ENCODE measurements at places on chromosomes 7 and 10.

- DNase-seq, result no peak
Measured at GRCh38 chr7:75578081-75578480, 86.0 kb downstream of the SPDYE5 start.

- DNase-seq, result no peak
Measured at GRCh38 chr10:43698156-43698555, 49.5 kb upstream of the ZNF32 start.

GRCh38 chr7:80630608-80631405, 7.6 kb upstream of the CD36 start:
- no peak for DNase-seq

DNA sequence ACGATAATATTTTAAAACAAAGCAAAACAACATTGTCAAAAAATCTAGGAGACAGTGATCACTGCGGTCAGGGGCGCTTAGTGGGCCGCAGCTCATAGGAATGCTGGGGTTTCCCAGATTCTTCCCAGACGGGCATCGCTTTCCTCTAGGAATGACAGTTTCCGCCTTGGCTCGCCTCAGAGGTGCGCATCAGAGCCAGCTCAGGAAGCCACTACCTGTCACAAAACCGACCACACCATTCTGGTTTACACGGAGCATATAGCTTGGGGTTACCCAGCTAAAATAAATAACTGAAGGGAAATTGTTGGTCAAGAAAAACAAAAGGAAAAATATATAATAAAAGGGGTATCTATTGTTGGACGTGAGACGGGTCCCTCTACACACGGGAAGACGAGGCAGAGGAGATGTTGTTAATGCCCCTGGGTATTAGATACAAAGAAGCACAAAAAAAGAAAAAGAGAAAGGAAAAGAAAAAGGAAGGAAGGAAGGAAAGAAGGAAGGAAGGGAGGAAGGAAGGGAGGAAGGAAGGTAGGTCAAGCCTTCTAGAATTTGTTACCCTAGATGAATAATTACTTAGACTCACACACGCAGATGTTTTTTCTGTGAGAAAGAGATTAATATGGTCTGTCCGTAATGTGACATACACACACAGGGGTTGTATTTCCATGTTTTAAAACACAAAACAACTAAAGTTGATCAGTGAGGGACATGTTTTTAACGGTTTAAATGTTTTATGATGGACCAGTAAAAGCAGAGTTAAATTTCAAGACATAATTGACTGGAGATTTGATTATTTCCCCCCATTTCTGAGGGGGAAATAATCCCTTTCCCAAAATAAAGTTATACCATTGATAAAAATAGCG, 292.4 kb upstream of the NFE2L3 start:
- no peak for DNase-seq

DNA sequence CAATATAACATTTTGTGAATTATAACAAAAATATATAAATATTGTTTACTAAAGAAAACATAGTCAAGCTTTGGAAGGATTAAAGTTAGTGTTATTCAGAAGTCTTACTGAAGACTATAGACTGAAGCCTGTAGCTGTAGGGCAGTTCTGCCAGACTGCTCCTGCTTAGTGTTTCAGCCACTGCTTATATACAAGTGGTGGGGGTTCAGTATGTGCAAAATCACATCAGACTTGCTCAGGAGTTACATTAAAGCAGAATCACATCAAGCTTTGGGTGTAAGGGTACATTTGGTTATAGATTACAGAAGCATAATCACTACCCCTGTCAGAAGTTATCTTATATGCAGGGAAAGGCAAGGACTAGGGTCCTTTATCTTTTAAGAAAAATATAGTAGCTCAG, 653.8 kb downstream of the ANKRD7 start:
- no peak for DNase-seq

- DNase-seq, result no peak
Measured at GRCh38 chr7:109391240-109391639, 821.6 kb downstream of the DNAJB9 start.

DNA sequence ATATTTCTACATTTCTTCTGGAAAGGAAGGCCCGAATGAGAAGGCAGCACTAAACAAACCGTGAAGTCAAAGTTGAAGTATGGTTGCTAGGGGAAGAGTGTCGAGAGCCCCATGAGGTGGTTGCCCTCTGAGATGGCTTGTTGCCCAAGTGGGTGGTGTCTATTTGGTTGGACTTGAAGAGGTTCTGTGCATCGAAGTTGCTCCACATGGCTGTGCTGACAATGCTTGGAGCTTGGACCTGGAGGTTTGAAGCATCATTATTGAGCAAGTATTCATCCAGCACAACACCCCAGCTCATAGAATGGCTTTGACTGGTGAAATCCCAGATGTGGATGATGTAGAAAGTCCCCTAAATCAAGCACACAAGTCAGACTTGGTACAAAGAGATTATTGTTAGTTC, 165.2 kb upstream of the CDCA7L start:
- DNase-seq, result no peak

DNA sequence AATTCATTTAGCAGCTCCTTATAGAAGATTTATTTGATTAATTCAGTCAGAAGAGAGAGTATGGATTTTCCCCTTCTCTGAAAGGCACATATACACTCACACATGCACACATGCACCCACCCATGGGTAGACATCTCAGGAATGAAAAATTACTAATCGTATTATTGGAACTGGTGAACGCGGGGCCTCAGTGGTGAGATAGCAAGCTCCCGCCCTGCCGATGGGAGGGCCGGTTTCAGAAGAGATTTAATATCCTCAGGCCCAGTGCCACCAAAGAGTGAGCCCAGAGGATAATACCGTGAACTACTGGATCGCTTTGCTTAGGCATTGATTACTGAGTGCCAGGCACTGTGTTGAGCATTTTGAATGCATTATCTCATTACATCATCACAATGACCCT, 38.0 kb upstream of the EMX2 start:
- no peak for DNase-seq

DNA sequence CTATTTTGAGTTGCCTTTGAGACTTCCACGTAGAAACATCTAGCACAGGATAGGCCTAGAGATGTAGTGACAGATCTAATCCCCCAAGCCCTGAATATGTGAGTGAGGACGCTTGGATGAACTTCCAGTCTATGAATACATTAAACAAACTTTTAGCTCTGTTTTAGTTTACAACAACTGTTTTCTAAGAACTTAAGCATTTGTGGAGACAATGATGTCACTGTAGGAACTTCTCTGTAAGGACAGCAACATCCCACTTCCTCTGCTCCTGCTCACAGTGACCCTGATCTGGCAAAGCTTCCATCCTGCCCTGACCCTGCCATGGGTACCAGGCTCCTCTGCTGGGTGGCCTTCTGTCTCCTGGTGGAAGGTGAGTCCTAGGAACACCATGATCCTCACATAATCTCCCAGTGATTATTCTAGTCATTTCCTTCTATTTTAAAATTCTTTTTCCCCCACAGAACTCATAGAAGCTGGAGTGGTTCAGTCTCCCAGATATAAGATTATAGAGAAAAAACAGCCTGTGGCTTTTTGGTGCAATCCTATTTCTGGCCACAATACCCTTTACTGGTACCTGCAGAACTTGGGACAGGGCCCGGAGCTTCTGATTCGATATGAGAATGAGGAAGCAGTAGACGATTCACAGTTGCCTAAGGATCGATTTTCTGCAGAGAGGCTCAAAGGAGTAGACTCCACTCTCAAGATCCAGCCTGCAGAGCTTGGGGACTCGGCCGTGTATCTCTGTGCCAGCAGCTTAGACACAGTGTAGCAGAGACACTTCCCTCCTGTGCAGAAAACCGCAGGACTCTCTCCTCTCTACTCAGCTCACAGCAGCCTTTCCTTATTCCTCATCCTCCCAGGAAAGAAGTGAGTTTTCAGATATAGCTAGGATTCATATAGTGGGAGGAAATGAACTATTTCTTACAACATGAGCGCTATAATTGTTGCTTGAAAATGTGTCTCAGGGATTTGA, 194.4 kb upstream of the PRSS1 start:
- DNase-seq, result no peak

- DNase-seq, result no peak
Measured at GRCh38 chr10:86644794-86645445, 9.4 kb upstream of the OPN4 start.

DNA sequence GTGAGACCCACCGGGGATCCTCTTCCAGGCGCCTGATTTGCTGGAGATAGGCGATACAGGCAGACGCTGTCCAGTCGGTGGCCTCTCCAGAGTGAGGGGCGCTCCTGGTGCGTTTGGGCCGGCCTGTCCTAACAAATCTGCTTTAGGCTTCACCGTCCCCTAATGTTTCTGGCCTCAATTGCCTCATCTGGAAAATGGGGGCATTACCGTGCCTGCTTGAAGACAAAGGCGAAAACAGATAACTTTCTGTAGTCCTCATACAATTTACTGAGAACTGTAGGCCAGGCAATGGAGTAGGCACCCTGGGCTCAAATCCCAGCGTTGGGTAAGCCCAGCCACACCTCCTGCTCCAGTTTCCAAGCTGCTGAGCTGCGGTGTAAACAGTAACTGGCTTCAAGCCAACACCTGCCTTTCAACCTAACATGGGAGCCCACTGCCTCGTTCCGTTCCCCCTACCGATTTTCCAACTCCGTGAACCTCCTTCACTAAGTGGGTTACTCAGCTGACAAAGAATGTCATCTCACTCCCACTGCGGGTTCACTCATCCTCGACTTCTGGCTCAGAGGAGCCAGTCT, 589 bp upstream of the ZFAND4 start:
- DNase-seq, result no peak

DNA sequence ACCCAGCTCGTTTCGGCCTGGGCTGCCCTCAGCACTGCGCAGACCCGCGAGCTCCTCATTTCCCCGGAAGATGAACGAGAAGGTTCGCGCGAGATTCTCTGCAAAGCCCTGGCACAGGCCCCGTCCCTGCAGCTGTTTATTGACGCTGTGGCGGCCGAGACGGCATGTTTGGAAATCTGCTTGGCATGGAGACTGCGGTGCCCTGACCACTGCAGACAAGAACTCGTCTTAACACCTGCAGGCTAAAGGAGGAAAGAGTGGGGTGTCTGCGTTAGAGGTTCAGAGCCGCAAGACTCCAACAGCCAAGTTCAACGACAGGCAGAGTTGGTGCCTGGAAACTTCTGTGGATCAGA, 125.6 kb downstream of the DNAJB6 start:
- no peak for DNase-seq

- DNase-seq, result no peak
Measured at GRCh38 chr10:128373071-128373749, 247.0 kb upstream of the MKI67 start.

- DNase-seq, result no peak
Measured at GRCh38 chr10:47286591-47287315, 13.2 kb upstream of the GDF10 start.

DNA sequence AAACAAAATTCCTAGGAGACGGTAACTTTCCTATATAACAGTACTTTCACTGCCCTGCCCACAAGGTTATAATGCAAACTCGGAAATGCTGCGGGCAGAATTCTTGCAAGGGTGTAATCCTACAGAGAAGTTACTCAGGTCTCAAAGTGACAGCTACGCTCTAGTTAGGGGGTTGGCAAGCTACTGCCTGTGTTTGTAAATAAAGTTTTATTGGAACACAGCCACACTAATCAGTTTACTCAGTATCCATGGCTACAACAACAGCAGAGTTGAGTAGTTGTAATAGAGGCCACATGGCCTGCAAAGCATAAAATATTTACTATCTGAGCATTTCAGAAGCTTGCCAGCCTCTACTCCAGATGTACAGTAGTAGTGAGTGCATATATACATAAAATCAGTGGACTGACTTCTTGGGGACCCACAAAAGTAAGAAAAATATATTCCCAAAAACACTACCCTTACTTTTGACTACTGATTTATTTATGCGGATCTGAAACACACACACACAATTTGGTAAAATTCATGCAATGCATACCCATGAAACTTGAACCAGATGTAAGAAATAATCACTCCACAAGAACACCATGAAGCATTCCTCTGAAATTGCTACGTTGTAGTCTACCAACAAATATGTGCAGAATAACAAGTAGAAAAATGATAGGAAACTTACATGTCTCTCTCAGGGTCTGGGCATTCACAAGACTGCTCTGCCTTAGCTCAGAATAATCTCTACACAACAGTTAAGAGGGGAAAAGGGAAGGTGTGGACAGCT, 53.0 kb downstream of the SMURF1 start:
- DNase-seq, result no peak

DNA sequence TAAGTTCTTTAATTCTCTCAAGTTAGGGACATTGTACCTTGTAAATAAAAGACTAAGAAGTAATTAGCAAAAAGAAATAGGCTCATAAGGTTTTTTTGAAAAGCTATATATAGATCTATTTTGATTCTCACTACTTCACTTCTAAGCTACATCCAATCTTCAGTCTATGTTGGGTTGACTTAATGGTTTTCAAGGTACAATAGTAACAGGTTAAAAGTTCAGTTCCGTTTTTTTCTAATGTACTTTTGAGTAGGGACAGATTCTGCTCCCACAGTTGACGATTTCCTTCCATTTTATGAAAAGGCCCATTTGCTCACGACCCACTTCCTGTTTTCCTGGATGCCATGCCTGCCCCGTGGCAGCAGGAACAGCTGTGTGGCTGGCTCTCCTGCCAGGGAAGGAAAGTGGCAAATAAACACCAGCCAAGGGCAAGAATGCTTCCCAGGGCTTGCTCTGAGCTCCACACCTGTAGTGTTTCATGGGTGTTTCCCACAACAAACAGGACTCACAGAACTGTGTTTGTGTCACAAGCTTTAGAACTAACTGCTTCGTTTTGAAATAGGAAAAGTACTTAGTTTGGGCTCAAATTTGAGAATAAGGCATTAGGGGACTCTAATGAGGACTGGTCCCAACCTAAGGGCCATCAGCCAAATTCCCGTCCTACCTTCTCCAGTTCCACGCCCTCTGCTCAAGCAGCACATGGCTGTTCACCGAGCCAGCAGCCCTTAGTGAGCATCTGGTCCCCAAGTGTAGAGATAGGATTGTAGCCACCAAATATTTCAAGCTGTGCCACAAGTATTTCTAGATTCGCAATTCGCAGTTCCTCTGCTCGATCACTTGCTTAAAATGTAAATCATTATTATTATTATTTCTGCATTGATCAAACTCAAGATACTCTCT, 240.7 kb downstream of the COBL start:
- no peak for DNase-seq

DNA sequence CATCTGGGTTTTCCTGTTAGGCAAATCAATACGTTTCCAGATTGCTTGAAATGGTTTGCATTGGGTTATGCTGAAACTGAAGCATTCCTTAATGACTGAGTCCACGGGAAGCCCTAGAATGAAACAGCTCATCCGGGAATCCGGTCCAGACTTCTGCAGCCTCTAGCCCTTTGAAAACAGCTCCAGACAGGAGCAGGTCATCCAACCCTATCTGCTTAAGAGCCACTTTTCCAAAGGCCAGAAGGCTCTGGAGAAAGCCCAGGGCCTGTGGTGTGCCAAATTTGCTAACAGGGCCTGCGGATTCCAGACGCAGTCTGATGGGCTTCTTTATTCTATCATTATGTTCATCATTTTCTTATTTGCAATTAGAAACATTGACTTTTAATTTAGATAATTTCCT, 265.4 kb downstream of the SKIDA1 start:
- DNase-seq, result no peak
